ENCODE measurements at places on chromosomes 5 and 9.
A peak's percentile ranks its signal among the peaks of the same experiment; 100 is the strongest.

- no peak for DNase-seq
Measured at GRCh38 chr5:25295067-25295466, 650.3 kb upstream of the CDH10 start.

DNA sequence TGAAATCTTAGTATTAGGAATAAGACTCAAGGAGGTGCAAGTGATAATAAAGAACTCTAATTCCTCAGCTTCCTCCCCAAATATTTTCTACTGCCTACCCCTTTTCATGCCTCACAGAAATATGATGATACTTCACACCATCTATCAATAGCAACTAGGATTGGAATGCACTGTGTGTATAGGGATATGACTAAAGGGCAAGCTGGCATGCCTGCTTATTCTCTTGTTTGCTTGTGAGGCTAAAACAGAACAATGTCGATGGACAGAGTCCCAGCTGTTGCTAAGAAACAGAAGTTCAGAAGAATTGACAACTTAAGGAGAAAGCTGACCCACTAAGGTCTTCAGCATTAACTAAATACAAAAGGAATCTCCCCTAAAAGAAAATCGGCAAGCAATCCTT is 9.7 kb upstream of the CHD1 start:
- no peak for DNase-seq

DNA sequence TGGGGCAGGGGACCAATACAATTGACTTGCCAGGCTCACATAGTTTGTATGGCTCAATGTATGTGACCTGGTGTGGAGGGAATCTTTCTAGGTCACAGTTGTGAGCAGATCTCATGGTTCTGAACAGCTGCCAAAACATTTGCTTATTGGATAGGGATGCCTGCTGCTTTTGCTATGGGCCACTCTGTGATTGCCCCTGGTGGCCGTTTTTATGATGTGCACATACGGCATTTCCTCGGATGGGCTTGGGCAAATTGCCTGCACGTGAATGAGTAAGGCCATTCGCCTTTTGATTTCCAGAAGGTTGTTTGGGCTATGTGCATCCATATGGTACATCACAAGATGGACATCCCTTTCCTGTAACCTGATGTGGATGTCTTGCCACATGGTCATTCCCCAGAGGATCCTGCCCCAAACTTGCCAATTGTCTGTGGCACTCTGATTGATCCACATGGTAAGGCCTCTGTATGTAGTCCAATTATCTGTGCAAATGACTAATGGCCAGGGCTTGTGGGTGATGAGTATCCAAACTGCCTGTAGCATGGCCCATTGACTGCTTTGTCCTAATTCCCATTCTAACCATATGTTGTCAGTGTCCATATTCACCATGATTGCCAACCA is 10.7 kb upstream of the SLC22A4 start:
- no peak for DNase-seq

- DNase-seq = no peak
Measured at GRCh38 chr5:143236682-143237081, 166.8 kb downstream of the NR3C1 start.

DNA sequence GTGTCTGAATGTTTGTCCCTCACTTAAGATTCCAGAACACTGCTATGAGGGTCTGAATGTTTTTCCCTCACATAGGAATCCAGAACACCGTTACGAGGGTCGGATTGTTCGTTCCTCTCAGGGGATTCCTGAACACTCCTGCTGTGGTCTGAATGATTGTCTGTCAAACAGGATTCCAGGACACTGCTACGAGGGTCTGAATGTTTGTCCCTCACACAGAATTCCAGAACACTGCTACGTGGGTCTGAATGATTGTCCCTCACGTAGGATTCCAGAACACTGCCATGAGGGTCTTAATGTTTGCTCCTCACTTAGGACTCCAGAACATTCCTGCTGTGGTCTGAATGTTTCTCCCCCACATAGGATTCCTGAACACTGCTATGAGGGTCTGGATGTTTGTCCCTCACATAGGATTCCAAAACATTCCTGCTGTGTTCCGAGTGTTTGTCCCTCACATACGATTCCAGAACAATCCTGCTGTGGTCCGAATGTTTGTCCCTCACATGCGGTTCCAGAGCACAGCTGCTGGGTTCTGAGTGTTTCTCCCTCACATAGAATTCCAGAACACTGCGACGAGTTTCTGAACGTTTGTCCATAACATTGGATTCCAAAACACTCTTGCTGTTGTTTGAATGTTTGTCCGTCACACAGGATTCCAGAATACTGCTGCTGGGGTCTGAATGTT is 199.5 kb downstream of the FOXD4L6 start:
- DNase-seq = no peak

DNA sequence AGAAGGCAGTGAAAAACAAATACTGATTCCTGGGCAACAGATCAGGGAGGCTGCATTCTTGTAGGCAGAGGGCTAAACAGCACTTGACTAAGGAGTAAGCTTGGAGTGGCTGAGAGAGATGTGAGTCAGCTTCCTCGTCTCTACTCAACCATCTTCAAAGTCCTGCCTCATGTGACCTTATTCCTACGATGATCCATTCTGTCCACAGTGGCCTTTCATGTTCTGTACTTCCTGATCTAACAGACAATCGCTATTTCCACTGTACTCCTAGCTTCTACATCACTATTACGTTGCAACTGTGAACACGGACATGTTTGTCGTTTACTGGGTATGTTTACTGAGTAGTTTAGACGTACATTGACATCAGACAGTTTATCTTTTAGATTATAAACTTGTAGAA is 365.4 kb downstream of the ARL15 start:
- DNase-seq = no peak

DNA sequence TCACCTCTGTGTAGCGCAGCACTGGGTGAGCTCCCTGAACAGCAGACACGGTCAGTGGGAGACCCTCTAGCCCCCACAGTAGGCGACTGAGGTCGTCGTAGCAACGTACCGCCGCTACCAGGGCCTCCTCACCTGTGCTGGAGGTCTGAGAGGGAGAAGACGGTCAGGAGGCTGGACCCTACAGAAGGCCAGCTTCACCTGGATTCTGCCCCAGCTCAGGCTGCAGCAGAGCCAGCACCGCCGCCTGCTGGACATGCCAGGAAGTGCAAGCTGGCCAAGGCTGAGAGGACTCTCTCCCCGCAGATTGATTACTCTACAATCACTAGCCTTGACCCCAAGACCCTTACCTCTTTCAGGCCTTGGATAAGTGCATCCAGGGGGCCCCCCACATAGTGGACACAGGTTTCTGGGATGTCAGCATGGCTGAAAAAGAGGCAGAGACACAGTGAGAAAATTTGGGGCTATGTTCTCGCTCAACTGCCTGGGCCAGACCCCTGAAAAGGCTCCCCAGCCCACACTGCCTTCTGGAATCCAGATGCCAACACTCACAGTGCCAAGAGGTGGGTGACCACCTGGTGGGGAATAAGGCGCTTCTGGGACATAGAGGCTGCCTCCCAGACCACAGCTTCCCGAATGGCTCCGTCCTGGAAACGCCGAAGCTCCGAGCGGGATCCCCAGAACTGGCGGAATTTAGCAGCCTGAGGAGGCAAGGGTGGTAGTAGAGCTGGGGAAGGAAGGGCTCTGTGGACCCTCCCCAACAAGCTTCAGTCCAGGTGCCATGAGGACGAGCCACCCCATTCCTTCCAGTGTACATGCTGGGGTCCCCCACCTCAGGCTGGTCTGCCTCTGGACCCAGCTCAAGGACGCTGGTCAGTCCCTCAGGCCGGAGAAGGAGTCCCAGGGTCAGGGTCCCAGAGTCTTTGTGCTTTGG is 6.9 kb downstream of the NOL6 start:
- peak; percentile 36 for DNase-seq

Data from stimulated activated CD8-positive, alpha-beta memory T cell treated with anti-CD3 and anti-CD28 coated beads, Interleukin-15, amount 100 ng/mL, for 4 hours (primary cell).